Activated naive CD4-positive, alpha-beta T cell (primary cell): ENCODE measurements at places on chromosomes 3 and 15.
A peak's percentile ranks its signal among the peaks of the same experiment; 100 is the strongest.

- DNase-seq = no peak
Observed at GRCh38 chr3:22121068-22121701, 370.2 kb upstream of the ZNF385D start.

DNA sequence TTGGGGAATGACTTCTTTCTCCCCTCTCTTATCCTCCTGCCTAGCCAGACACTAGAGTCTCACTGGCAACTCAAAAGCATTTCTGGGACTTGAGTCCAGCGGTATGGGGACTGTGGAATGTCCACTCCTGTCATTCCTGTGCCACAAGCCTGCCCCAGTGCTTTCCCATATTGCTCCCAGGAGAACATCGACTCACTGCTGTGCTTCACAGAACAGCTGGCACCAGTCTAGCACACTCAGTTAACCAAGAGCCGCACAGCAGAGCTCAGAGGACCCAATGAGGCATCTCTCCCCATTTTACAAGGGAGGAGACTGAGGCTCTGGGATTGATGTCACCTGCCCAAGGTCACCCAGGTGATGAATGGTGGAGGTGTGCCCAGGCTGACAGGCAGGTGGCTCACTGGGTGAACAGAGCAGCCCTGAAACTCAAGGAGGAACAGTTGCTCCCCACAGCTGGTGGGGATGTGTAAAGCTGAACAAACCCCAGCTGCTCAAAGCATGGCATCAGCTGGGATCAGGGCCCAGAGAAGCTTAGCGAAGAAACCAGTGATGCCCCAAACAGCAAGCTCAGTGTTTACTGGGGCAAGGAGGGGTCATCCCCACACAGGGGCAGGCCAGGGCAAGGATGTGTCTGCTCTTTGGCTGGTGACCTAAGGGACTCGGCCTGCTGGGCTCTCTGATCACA lies 35.4 kb upstream of the DUSP7 start:
- no peak for DNase-seq

DNA sequence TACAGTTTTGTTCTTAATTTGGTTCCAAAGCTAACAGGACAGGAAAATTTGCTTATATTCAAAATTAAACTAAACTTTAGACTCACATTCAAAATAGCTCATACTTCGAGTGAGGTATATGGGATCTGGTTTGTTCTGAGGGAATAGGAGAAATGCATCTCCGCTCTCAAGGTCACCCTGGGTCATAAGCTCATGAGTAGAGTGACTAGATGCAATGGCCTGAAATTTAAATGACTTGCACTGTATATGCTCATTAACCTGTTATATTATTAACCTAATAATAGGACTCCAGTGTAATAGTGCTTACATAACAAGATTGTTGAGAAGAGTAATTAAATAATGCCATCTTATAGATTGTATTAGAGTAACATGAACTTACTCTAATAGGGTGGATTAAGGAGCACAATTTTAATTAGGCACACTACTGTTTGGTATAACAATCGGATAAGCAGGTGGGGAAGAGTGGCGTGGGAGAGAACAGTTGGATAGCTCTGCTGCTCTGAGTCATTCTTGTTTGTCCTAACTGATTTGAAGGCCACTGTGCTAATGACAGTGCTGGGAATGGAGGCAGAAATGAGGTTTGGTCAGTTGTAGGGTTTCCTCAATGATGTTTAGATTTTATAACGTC lies 5.2 kb downstream of the NKTR start:
- no peak for DNase-seq

DNA sequence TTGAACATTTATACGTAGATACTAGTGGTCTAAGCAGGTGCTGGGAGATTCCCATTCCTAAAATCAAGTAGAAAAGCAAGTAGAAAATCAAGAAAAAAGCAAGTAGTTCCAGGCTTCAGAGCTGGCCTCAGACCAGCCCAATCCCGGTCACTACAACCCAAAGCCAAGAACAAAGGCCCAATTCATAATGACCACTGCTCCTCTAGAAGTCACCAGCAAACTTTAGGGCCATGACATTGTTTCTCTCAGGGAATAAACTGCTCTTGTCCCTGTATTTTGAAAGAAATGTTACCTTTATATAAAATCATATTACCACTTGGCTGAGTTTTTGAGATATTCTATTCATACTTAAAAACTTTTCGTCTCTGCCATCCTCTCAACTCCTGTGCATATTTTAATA lies 106.3 kb upstream of the IL12A start:
- DNase-seq = no peak

DNA sequence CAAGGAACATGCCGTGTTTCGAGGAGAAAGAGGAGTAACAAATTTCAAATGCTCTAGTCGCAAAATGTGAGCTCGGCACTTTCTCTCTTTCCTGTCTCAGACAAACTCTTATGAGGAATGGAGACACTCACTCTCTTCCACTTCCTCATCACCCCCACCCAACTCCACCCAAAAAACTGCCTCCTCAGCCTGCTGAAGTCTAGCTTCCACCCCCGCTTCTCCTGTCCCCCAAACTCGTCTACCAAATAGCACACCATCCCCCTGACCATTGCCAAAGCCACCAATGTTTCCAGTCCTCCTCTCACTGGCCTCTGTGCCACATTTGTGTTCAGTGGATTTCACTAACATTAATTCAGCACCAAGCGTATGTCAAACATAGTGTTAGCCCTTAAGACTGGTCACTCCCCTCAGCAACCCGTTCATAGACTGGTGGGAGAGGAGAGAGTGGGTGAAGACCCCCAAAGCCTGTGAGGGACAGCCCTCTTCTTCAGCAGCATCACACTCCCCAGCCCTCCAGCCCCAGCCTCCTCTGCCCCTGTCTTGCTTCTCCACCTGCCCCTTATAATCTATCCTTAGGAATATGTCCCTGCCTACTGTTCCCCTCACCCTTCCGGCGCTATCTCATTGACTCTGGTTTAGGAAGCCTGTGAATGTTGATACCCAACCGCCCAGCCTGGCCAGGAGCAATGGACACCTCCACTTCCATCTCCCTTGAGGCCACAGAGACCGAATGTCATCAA lies 77.3 kb downstream of the FAM174B start:
- no peak for DNase-seq

DNA sequence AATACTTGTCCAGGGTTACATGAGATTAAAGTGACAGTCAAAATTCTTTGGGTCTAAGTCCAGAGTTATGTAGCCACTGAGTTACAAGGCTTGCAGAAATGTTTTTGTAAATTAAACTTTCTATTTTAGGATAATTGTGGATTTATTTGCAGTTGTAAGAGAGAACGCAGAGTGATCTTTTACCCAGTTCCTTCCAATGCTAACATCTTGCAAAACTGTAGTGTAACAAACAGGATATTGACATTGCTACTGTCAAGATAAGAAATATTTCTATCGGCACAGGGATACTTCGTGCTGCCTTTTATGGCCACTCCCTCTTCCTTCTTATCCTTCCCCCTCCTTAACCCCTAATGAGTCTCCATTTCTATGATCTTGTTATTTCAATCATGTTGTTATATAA lies 1022.9 kb downstream of the MCTP2 start:
- no peak for DNase-seq

- no peak for DNase-seq
Observed at GRCh38 chr15:64284042-64284441, 71.9 kb downstream of the CSNK1G1 start.

DNA sequence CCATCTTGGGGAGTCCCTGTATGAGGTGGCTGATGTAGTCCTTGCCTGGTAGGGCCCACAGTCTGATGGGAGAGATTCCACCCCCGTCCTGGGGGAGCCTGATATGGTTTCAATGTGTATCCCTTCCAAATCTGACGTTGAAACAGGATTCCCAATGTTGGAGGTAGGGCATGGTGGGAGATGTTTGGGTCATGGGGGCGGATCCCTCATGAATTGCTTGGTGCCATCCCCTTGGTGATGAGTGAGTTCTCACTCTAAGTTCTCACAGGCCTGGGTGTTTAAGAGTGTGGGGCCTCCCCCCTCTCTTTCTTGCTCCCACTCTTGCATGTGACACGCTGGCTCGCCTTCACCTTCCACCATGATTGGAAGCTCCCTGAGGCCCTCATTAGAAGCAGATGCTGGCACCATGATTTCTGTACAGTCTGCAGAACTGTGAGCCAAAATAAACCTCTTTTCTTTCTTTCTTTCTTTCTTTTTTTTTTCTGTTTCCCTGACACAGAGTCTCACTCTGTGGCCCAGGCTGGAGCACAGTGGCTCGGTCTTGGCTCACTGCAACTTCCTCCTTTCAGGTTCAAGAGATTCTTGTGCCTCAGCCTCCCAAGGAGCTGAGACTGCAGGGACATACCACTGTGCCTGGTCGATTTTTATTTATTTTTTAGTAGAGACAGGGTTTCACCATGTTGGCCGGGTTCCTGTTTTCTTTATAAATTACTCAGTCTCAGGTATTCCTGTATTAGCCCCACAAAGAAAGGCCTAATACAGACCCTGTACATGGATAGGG lies 28.6 kb downstream of the ITGA11 start:
- no peak for DNase-seq

DNA sequence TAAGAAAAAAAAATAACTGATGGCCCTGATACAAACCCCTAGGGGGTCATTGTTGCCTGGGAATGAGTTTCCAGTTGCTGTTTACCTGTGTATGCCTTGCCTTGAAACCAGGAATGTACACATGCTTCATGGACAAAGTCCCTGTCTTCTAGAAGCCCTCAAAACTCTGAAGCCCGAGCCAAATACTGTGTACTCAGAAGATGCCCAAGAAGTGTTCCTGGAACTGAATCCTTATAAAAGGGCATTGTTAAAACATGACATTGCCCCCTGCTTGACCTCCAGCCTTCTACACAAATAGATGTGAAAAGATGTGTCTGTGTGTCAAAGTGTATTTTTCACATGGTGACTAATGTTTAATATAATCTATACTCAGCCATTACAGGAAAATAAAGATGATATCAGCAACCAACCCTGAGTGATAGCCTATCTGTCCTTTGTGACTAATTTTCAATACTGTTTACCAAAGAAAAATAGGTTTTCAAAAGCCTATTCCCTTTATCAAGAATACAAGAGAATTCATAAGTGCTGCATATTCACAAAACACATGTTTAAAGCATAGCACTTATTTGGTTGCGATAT lies 325.9 kb downstream of the MECOM start:
- DNase-seq = no peak

DNA sequence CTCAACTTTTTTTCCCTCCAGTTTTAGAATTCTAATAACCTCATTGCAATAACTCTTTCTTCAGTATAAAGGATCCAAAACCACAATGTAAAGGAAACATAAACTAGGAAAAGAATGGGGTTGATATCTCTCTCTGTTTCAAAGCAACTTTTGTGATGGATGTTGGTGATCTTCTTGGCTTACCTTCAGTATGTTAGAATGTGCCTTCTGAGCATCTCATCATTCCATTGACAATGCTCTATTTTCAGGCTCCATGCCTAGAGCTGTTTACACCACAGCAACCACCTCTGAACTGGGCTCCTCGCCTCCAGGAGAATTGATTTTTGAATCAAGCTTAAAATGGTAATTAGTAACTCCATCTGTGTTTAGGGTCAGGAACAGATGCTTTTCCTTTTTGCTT lies 6.6 kb downstream of the NLGN1 start:
- DNase-seq = no peak

GRCh38 chr15:73908030-73908821 lies 18.0 kb upstream of the LOXL1 start:
- peak; percentile 67 for DNase-seq

DNA sequence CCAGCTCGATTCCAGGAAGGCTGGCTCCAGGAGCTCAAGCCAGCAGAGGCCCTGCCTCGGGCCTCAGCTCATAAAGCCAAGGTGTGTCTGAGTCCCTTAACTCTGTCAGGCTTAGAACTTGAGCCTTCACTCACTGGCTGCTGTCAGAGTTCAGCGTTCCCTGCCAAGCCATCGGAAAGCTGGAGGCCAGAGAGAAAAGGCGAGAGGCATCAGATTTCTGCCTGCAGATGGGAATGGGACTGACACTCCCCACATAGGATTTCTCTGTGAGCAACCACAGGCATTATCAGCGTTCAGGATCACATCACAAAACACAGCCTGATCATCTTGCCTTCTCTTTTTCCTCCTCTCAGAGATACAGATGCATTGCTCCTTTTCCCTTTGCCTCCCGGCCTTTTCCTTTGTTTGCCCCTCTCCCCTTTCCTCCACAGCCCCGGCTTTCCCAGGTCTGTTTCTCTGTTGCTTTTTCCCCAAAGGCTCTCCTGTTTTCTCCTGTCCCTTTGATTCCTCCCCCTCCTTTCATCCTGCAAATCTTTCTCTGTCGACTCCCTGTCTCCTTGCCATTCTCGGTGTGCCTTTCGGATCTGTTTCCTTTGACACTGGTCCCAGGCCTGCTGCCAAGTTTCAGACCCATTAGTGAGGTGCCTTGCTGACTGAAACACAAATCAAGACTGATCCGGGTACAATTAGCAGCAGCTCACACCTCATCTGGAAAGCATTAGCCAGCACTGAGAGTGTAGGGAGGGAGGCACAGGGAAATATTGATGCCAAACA lies 44.5 kb upstream of the BOC start:
- no peak for DNase-seq

GRCh38 chr15:75599401-75599800 lies 20.3 kb upstream of the PTPN9 start:
- DNase-seq = no peak

DNA sequence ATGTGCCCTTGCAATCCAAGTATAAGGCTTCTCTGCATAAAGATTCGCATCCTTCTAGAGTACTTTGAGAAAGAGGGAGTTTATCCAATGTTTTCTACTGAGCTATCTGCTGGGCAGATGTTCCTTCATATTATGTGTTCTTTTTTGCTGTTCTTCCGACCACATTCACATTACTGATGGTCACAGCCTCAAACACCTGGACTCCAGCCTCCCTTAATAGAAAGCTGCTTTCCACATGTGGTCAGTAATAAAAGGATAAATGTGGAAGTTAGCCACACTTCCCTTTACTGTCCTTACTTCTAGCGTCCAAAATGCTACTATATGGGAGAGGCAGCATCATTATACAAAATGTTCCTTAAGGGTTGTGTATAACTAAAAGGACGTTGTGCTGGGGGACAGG lies 116.9 kb downstream of the CD47 start:
- no peak for DNase-seq

DNA sequence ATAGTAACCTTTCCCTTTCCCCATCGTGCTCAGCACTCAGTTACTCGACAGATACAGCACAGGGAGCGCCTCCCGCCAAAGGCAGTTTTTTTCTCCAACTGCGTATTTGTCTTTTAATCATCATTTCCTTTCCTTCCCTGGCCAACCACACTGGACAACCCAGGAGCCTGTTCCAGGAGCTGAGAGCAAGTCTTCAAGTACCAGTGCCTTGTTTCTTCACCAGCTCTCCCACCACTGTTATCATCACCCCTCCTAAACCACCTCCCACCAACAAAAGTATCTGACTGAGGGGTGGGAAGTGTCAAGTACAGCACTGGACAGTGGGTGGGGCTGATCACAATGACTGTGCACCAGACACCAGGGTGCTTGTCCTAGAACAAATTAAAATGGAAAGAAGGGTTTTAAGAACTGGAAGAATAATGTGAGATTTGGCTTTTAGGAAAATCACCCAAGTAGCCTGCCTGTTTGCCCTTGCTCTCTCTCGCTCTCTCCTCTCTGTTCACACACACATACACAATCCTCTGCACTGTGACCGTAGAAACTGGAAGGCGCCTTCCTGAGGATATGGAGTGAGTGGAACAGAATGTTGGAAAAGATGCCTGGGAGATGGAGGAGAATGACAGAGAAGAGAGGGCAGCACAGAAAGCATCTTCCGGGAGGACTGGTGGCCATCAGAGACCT lies 126.3 kb downstream of the TNIK start:
- DNase-seq = no peak
